ENCODE measurements at places on chromosomes 11 and 22. TPM values are rescaled to one million over a fixed set of nuclear protein-coding genes. Genes with fewer than 3 reads are reported as not detected.

GRCh38 chr22:42994917-42995562 lies 19.9 kb downstream of the PACSIN2 start:
- H3K4me1 ChIP-seq = peaks cover 59% of the 10 kb centered on the region
- peak overlapping the region; percentile 34 for H3K4me3 ChIP-seq
- H3K27me3 ChIP-seq = no peaks in the 10 kb centered on the region

DNA sequence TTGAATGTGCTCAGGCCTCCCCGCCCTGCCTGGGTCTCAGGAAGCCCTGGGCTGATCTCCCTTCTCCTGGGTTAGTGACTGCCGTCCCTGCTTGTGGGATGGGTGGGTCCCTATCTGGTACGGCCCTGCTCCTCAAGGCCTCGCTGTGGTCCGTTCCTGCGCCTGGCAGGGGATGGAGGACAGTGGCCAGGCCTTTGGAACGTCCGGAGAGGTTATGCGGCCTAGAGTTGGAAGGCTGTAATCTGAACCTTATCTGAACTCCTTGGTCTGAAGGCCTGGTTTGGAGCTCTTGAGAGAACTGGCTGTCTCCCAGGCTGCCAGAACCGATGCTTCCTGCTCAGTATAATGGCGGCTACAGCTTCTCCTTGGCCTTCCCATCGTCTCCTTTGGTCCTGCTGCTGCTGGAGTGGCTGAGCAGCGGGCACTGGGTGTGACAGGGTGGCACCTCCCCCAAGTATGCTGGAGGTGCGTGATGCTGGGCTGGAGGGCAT lies 72.8 kb downstream of the FLI1 start:
- H3K27ac ChIP-seq = no peak overlapping the region
- H3K4me1 ChIP-seq = no peaks in the 10 kb centered on the region
- H3K27me3 ChIP-seq = no peaks in the 10 kb centered on the region
- DNase-seq = no peak
- H3K36me3 ChIP-seq = peaks cover 65% of the 10 kb centered on the region
- no peak overlapping the region for H3K4me3 ChIP-seq

DNA sequence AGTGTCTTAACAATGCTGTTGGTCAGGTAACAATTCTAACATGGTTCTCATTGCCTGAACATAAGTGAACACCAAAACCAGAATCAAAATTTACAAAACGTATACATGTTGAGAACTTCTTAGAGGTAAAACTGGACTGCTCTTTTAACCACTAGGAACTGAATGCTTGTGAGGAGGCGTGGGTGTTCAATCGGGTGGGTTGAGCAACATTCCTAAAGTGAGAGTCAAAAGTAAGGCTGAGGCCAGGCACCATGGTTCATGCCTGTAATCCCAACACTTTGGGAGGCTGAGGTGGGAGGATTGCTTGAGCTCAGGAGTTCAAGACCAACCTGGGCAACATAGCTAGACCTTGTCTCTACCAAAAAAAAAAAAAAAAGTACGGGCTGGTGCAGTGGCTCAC lies 11.5 kb downstream of the PPME1 start:
- no peak for DNase-seq
- H3K4me1 ChIP-seq = no peaks in the 10 kb centered on the region
- H3K4me3 ChIP-seq = no peak overlapping the region

GRCh38 chr11:134994431-134994830 lies 582.4 kb upstream of the B3GAT1 start:
- no peak for DNase-seq
- no peaks in the 10 kb centered on the region for H3K4me1 ChIP-seq
- H3K27ac ChIP-seq = no peak overlapping the region
- peaks cover 29% of the 10 kb centered on the region for H3K27me3 ChIP-seq

- DNase-seq = no peak
- no peak overlapping the region for H3K4me3 ChIP-seq
- no peaks in the 10 kb centered on the region for H3K4me1 ChIP-seq
- H3K27ac ChIP-seq = no peak overlapping the region
- no peaks in the 10 kb centered on the region for H3K36me3 ChIP-seq
These were observed 56.2 kb downstream of the OTOG start for GRCh38 chr11:17603056-17603825.

DNA sequence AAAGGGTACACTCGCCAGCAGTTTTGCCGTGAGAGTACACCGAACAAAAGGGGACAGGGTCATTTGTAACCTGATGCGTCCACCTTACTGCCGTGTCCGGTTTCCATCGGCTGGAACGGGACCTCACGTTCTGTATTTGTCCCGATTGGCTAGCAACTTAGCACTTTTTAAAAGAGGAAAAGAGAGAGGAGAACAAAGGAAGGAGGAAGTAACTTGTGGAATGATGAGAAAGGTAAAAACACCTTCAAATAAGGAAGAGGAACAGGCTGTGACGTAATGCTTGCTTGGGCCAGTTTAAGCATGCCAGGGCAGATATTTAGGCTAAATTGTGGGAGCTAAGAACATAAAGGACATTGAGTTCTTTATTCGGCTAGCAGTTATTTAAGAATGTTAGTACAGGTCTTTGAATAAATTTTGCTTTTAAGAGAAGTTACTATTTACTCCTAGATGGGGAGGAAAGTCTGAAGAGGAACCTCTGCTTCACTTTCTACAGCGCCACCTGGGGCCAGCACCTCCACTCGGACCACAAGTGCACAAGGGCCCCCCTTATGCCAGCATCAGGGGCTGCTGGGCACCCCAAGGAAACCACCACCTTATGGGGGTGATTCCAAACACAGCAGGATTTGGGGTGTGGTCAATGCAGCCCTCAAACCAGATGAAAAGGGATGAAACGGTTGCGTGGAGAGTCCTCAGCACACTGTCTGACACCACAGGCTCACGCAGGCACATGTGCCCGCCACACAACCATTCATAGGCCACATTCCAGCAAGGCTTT lies 5.8 kb downstream of the ARSA start:
- peaks cover 15% of the 10 kb centered on the region for H3K27me3 ChIP-seq
- peak overlapping the region; percentile 84 for H3K27ac ChIP-seq
- no peak for DNase-seq
- peaks cover 24% of the 10 kb centered on the region for H3K36me3 ChIP-seq
- peaks cover 29% of the 10 kb centered on the region for H3K4me1 ChIP-seq

Gene TYR
- not detected for total RNA-seq

Gene TMX2
- total RNA-seq = 65.8 TPM

DNA sequence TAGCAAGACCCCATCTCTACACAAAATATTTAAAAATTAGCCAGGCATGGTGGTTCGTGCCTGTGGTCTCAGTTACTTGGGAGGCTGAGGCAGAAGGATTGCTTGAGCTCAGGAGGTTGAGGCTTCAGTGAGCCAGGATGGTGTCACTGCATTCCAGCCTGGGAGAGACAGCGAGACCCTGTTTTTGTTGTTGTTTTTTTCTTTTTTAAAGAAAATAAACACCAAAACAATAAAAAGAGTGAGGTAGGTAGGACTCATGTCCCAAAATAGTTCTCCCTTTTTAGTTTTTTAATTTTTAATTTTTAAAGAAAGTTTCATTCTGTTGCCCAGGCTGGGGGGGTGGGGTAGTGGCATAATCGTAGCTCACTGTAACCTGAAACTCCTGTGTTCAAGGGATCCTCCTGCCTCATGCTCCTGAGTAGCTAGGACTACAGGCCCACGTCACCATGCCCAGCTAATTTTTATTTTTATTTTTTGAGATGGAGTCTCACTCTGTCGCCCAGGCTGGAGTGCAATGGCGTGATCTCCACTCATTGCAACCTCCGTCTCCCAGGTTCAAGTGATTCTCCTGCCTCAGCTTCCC lies 25.5 kb upstream of the MALAT1 start:
- no peaks in the 10 kb centered on the region for H3K27me3 ChIP-seq
- peaks cover 78% of the 10 kb centered on the region for H3K4me1 ChIP-seq
- H3K4me3 ChIP-seq = no peak overlapping the region
- peak overlapping the region; percentile 93 for H3K27ac ChIP-seq
- no peak for DNase-seq

Gene LYVE1
- total RNA-seq = 37.9 TPM

Gene MS4A15
- total RNA-seq = not detected

Measured in esophagus squamous epithelium (tissue), 5 donors.